Fibroblast of the aortic adventitia (primary cell): ENCODE measurements at places on chromosomes 13 and 19. TPM values are rescaled to one million over a fixed set of nuclear protein-coding genes. Genes with fewer than 3 reads are reported as not detected.

GALP gene
- not detected in 2 replicates for total RNA-seq

RXFP2 gene
- not detected in 2 replicates for total RNA-seq

ZNF528 gene
- 42.5 and 72.3 TPM in 2 replicates for total RNA-seq

FGF9 gene
- 0.18 and 2.5 TPM in 2 replicates for total RNA-seq

SYT5 gene
- total RNA-seq: 0.45 TPM in 1 of 2 replicates, not detected in the other

AP1M2 gene
- total RNA-seq: not detected in 2 replicates

MEIOSIN gene
- not detected in 2 replicates for total RNA-seq

PRRG2 gene
- 0.27 and 0.57 TPM in 2 replicates for total RNA-seq

DENND1C gene
- total RNA-seq: not detected in 2 replicates

ONECUT3 gene
- not detected in 2 replicates for total RNA-seq
